D341Med (cell line): ENCODE measurements at places on chromosomes 3 and 15.

GRCh38 chr3:106048946-106049481 lies 180.2 kb upstream of the CBLB start:
- DNase-seq, result no peak

- peak; percentile 79 for DNase-seq
These were observed 650 bp downstream of the PYGO1 start for GRCh38 chr15:55587321-55588069.

GRCh38 chr3:79052054-79052681 lies 715.6 kb downstream of the ROBO1 start:
- DNase-seq, result no peak

GRCh38 chr15:76346669-76347481 lies 10.3 kb downstream of the ISL2 start:
- DNase-seq, result no peak

GRCh38 chr3:126434931-126435411 lies 40.3 kb downstream of the CFAP100 start:
- DNase-seq, result no peak

- no peak for DNase-seq
These were observed 2.9 kb downstream of the PLEKHO2 start for GRCh38 chr15:64844576-64845145.

DNA sequence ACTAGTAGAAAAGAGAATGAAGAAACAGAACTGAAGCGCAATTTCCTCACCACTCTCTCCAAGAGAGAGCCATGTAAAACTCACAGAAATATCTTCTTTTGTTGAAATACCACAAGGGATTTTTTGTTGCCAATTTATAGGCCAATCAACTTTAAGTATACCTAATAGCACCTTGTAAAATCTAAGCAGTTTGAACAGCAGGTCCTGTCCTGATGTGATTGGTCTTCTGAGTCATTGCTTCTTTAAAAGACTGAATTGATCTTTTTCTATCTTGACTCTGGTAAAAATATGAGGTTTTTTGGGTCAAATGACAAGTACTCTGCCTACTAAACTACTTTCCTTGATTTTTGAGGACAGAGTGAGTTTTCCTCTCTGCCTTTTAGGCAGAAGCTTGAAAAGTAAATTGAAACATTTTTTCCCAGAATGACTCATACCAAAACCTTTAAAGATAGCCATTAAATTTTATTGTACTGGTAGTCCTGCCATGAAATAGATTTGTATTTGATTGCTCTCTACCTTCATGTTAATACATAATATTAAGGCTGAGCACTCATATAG lies 343.9 kb upstream of the CBLB start:
- no peak for DNase-seq

GRCh38 chr3:18012436-18012835 lies 270.0 kb upstream of the TBC1D5 start:
- DNase-seq, result no peak

DNA sequence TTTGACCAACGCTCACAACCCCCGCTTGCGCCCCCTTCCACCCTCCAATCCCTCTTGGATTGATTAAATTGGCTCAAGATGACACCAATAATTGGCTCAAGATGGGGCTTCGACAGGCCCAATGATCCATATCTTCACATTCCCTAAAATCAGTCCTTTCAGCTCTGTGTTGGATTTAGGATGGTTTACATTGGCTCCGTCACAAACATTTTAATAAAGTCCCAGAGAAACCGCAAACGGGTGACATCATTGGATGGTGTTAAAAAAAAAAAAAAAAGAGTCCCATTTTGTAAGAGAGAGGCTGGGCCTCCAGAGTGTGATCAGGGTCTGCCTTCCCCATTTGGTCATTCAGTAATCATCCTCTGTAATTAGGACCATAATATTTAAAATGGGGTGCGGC lies 113.4 kb upstream of the MRPS22 start:
- DNase-seq, result no peak

DNA sequence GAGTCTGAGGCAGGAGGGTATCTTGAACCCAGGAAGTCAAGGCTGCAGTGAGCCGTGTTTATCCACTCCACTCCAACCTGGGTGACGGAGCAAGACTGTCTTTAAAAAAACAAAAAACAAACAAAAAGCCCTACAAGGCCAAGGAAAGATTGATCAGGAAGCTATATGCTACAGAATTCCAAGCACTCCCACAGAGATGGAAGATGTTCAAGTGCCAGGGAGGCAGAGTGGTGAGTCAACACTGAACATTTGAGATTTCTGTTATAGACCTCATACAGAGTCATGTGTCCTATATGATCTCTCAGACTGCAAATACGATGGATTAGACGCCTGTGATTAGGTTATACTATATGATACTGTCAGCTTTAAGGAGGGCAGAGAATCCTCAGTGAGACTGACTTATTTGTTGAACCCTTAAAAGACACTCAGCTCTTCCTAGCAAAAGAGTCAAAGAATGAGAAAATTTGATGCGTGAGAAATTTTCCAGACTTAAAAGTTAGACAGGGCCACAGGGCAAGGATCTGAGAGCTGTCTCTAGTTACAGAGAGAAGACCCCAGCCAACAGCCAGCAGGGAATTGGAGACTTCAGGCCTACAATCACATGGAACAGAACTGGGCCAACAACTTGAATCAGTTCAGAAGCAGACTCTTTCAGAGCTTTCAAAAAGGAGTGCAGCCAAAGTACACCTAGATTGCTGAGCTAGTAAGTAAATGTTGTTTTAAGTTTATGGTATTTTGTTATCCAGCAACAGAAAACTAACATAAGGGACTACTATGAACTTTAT lies 107.6 kb downstream of the PIK3CB start:
- DNase-seq, result no peak

GRCh38 chr3:148379763-148380382 lies 317.8 kb upstream of the AGTR1 start:
- peak; percentile 30 for DNase-seq

- DNase-seq, result no peak
These were observed 288.5 kb upstream of the UMPS start for GRCh38 chr3:124441766-124442165.

DNA sequence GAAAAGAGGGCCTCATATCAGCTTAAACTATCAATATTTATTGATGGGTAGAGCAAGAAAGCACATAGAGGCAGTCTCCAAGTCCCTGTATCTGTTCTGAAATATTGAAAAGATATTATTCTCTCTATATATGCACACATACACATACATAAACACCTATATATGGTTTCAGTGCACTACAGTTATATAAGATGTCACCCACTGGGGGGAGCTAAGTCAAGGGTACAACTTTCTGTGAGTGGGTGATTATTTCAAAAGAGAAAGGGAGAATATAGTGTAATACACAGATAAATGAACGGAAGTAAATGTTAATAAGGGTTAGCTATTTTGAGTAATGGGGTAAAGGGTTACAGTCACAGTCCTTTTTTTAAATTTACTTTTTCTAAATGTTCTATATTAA lies 8.8 kb downstream of the SNTN start:
- DNase-seq, result no peak

DNA sequence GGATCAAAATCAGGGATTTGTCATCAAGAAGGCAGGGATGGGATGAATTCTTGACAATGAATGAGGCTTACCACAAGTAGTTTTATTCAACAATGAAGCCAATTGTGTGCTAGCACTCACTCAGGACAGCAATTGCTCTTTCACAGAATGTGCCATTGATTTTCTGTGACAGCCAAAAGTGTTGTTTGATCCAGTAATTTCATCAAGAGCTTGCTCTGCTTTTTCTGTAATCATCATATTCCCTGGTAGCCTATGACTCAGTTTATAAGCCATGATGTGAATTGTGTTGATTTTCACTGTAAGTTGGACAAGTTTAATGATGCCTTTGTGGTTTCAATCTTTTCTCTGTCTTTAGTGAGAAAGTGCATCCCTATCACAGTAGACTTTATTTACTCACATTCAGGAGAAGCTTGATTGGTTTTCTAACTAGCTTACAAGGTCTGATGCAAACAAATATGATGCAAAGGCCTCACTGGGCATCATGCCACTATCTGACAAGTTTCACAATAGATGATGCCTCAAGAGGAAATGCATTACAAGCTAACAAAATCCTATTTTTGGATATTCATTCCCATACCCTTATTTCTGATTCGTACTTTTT lies 13.6 kb upstream of the CSRNP1 start:
- no peak for DNase-seq

- no peak for DNase-seq
These were observed 231.3 kb downstream of the PLCL2 start for GRCh38 chr3:17116007-17116600.

DNA sequence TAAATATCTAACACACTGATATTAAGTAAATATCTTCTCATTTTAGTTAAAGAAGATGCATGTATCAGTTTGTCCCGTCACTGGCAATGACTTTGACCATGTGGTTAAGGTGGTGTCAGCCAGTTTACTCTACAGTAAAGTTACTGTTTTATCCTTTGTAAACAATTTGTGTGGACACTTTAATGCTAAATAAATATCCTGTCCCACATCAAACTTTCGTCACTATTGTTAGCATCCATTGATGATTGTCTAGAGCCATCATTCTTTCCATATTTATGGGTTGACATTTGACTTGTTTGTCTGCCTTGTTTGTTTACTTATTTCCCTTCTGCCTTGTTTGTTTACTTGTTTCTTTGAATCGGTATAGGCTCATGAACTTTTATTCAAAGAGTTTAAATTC lies 11.0 kb upstream of the GPD1L start:
- no peak for DNase-seq

DNA sequence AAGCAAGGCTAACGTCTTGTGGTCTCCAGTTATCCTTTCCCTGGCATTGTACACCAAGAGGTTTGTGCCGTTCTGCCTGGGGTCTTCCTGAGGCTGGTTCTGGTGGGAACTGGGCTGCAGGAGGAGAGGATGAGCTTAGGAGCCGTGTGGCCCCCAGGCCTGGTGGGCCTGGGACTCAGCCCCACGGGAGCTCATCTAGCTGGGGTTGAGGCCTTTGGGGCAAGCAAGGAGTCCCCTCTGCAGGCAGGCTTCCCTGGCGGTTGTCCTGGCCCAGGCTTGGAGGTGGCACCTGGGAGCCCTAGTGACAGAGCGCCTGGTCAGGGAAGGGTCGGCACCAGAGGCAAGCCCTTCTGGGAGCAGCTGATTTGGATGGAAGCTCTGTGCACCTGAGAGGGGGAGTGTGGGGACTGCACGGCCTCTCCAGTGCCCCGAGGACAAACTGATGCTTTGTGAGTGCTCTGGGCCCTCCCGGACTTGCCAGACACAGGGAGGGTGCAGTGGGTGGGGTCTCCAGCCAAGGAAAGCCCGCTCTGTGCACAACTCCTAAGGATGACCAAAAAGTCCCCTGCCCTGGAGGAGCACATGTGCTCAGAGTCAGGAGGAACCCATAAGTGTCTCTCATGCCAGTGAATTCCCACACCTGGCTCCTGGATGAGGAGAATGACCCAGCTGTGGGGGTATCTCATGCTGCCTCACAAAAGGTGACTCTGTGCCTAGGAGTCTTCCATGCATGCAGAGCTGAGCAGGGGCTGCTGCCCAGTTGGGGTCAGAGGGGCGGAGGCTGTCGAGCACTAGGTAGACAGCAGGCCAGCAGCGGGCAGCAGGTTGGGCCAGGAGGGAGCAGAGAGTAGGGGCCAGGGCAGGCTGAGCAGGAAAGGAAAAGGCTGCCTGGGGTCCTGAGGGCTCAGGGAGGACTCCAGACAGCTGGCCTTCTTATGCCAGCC lies 2.7 kb downstream of the PAK6 start:
- no peak for DNase-seq
